GM23338 (cell line): ENCODE measurements at places on chromosomes 2 and 18.

DNA sequence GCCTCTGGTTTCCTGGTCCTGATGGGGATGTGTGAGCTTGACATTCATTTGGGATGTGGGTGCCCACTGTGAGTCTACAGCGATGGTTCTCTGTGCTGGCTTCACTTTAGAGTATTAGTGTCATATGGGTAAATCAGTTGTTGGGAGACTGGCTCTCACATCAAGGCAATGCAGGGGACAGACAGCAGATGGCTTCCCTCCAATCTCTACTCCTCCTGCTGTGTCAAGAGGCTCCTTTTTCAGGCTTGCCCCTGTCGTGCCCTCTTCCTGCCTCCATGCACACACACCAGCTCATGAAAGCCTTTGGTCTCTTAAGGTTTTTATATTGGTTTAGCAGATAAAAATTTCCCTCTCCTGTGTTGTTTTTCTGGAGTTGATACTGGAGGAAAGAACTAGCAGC, 315.6 kb downstream of the RDH14 start:
- peak; percentile 8 for DNase-seq

DNA sequence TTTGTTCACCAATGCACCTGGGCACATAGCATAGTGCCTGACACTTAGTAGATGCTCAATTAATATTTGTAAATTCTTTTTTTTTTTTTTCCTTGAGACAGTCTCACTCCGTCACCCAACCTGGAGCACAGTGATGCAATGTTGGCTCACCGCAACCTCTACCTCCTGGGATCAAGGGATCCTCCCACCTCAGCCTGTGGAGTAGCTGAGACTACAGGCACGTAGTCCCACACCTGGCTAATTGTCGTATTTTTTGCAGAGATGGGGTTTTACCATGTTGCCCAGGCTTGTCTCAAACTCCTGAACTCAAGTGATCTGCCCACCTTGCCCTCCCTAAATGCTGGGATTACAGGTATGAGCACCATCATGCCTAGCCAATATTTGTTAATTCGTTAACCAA, 23.2 kb upstream of the LPIN2 start:
- no peak for DNase-seq

GRCh38 chr18:58520969-58521368, 107.9 kb downstream of the ALPK2 start:
- DNase-seq, result no peak

- DNase-seq, result no peak
Observed at GRCh38 chr2:11990576-11990975, 244.1 kb downstream of the LPIN1 start.

GRCh38 chr2:236908439-236909192, 177.1 kb upstream of the COPS8 start:
- no peak for DNase-seq

DNA sequence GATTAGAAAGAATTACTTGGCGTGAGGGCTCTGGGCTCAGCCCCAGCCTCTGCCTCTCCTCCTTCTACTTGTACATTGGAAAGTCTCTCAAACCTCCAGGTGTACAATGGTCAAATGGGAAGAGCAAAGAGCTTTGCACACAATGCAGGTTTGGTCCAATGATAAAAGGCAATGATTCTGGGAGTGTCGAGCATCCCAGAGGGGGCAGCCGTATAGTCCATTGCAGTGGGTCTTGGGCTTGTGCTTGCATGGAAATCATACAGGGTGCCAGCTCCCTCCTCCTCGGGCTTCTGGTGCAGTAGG, 98.0 kb upstream of the NCK2 start:
- DNase-seq, result no peak
